ENCODE measurements at places on chromosomes 11 and 22. TPM values are rescaled to one million over a fixed set of nuclear protein-coding genes. Genes with fewer than 3 reads are reported as not detected.
A peak's percentile ranks its signal among the peaks of the same experiment; 100 is the strongest.

The CRYBB3 gene
- not detected for total RNA-seq

The VSTM5 gene
- total RNA-seq = 5.3 TPM

The GNAZ gene
- 15.6 TPM for total RNA-seq

DNA sequence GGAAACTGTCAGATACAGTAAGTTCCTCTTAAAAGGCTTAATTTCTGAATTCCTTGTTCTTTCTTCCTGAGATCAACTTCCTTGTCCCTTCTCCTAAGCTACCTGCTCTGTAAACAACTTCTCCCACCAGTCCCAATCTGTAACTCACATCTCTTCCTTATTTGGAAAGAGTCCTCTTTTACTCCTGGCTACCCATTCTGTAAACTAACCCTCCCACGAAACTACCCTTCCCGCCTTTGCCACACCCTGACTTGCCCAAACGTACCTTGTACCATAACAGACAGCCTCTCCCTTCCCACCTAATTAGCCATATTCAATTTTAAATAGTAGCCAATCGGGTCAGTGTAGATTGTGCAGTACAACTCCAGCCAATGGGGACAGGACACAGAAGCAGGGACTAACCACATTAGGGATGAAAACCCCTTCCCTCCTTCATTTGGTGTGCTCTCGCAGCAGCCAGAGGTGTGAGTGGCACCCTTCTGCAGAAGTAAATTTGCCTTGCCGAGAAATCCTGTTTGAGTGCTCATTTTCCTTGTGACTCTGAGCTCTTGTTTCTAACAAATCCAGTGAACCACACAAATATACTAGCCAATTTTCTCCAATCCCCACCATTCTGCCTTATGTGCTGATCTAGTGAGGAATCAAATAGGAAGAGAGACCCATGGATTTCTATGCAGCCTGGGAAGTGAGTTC lies 49.5 kb downstream of the ZNF280B start:
- DNase-seq = no peak

GRCh38 chr11:7513234-7514098 lies at the start of gene PPFIBP2:
Gene PPFIBP2, plus strand, starts transcription at chr11:7513999. Its CDS starts 35,477 bp downstream, at chr11:7549476.
- DNase-seq = peak; percentile 87

- no peak for DNase-seq
Observed at GRCh38 chr11:29260939-29261705, 755.7 kb downstream of the KCNA4 start.
